GM23248 (cell line): ENCODE measurements at places on chromosomes 5 and 9. TPM values are rescaled to one million over a fixed set of nuclear protein-coding genes. Genes with fewer than 3 reads are reported as not detected.

Gene THBS4
- under 0.01 and 0.43 TPM in 2 replicates for total RNA-seq

Gene KCNT1
- total RNA-seq, result not detected in 2 replicates

Gene ZBTB26
- 2.3 and 5.2 TPM in 2 replicates for total RNA-seq

Gene HBEGF
- total RNA-seq, result 7.5 and 9.5 TPM in 2 replicates

DNA sequence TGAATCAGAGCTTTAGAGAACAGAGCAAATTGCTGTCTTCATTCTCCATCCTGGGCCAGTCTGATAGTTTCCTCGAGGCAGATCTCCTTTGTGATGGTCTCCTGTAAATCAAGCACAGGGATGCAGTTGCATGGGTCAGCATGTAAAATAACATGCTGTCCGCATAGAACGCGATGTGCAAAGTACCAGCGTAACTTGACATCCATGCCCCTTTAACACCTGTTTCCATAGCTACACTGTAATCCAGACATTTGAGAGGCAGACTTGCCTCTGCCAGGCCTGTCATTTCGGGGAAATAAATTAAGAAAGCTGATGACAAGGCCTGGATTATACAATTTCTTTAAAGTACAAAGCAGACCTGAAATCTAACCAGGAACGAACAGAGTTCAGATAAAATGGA is 413.5 kb downstream of the TLE4 start:
- no peak for DNase-seq

- peak; percentile 27 for DNase-seq
Measured at GRCh38 chr5:138755084-138755748, 2.0 kb downstream of the CTNNA1 start.

DNA sequence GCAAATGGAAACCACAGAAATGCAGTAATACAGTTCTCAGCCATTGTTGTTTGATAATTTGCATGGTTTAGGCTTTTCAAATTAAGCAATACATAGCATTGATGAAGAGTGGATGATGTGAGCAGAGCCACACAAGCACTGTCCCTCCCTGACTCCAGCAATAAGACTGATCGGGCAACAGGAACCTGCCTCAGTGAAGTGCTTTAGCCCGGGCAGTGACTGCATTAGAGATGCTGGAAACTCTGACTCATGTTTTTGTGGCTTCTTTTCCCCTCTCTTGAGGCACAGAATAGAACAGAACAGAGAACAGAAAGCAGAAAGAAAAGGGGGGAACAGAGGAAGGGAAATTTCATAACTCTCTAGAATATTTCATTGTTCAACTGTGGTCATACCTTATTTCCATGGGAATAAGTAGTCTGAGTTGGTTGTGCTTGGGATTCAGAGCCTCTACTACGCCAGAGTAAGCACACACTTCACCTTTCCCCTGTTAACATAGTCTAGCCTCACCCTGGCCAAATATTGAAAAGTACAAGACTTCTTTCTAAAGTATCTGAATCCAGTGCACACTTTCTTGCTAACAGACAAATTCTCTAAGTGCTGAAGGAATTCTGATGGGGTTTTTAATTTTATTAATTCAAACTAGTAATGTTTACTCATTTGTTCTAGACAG is 164.8 kb upstream of the VCAN start:
- peak; percentile 91 for DNase-seq

DNA sequence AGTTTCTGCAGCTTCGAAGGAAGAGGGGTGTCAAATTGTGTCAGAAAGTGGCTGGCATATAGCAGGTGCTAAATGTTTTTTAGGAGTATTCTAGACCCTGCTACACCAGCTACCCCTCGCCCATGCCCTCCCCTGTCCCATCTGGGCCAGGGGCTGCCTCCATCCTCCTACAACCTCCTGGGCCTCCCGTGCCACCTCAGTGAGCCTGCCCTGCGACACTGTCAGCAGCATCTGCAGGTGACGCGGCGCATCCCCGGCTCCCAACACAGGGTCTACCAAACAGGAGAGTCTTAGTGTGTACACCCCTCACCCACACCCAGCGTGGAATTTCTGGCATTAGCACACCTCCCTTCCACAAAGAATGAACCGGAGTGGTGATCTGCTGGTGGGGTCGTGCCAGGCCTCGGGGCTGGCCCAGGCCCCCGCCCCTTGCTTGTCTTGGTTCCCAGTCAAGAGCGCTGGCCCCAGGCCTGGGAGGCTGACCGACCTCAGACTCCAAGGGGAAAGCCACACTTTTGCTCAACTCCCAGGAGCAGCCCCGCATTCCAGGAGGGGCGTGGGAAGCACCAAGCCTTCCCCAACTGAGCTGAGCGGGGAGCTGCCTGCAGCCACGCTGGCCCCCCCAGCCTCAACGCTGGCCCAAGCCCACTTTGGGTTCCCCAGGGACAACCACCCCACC is 55.2 kb downstream of the NEURL1B start:
- no peak for DNase-seq

DNA sequence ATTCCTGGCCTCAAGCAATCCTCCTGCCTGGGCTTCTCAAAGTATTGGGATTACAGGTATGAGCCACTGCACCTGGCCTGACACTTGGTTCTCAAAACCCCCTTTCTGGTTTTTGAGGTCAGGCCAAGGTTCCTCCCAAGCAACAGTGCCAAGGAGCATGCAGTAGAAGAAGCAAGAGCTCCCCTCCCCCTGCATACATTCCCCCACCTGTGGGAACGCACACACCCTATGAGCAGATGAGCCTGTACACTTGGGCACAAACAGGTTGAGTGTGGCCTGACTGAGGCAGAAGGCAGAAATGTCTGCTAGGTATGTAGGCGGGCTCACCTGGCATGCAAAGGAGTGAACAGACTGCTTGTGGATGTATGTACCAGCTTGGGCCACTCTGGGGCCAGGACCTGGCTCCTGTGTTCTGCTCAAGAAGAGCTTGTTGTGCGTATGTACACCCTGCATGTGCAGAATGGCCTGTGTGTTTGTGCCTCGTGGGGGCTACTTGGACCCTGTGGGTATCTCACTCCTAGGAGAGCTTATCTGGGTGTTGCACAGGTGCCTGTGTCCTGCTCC is 1.7 kb downstream of the GPRIN1 start:
- DNase-seq, result no peak

DNA sequence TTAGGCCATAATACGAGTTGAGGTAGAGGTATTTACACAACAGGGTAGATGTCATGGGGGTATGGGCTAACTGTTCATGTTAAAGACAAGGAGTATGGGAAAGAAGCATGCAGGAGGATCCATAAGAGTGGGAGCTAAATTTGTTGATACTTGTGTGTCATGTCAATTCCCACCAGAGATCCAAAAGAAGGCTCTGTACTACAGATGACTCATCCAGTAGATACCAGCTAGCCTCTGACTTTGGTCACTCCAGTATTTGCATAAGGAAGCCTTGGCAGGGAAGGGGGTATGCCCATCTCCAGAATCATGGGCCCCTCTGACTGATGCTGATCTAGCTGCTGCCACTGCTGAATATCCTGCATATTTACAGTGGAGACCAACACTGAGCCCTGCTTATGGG is 743.7 kb upstream of the GRAMD2B start:
- DNase-seq, result no peak

DNA sequence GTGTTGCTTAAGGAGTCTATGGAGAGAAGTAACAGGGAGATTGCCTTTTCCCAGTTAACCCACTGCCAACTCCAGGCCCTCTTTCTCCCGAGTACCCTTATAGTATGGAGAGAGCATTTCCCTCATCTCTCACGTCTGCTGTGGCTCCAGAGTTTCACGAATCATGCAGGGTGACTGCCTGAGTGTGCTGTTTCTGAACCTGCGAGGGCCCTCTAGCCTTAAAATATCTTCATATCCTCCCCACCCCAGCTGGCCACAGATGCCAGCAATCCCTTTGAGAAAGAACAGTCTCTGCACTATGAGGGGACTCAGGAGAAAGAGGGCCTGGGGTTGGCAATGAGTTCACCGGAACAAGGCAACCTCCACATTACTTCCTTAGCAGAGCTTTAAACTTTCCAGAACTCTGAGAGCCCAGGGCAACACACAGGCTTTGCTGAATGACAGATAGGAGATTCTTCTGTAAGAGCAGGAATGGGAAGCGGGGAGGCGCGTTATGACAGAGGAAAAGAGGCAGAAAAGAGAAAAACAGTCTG is 81.6 kb upstream of the ANKH start:
- no peak for DNase-seq

DNA sequence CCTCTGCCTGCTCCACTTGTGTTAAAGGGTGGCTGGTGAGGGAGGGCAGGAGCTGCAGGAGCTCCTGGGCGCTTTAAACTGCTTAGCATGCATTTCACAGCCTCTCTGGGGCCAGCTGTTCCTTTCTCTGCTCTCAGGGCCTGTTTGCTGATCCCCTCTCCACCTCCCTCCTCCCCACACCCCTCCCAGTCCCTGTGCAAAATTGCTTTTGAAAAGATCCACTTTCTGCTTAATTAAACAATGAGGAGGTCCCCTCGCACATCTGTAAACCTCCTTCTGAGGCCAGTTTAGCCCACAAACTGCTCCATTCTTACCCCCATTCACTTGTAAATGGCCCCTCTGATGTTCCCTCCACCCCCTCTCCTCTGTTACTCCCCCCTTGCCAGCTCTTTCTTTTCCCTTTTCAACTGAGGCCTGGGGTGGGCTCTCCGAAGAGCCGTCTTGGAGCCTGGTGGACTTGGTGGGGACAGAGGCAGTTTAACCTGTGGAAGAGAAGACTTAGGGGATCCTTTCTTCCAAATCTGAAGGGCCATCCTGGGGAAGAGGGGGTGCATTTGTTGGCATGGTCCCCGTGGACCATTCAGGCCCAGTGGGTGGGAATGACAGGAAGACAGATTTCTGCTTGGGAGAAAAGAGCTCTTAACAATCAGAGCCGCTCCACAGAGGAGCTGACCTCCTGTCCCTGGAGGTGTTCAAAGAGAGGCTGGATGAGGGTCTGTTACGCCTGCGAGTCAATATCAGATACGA is 12.0 kb downstream of the URM1 start:
- no peak for DNase-seq

- DNase-seq, result peak; percentile 14
Measured at GRCh38 chr5:164360589-164360988, 855.2 kb downstream of the MAT2B start.

GRCh38 chr9:4788703-4789102 is 4.0 kb upstream of the RCL1 start:
- no peak for DNase-seq
